Uterus (tissue), 4 donors: ENCODE measurements at places on chromosomes 16 and 17.

DNA sequence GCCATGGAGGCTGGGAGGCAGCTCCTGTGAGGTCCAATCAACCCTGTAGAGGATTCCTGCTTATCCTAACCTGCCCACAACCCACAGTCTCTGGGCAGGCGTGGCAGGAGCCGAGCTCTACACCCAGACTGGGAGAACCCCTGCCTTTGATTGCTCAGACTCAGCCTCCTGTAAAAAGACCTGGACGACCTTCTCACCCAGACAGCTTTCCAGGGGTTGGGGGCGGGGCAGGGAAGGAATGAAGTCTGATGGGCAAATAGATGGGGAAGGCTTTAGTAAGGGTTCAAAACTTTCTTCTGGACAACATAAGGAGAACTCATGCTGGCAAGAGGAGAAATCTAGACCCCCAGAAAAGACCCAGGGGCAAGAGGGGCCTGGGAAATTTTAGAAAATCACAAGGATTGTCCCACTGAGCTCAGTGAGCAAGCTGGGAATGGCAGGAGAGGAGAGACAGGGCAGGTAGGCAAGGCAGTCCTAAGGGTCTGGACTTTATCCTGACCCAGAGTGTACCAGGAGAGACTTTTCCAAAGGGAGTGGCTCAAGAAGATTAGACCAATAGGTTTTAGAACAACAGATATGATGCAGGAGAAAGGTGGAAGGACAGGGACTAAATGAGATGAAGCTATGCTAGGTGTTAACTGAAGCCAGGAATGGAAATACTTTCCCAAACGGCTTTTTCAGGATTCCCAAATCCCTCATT, 70.8 kb downstream of the TMEM132E start:
- no peak overlapping the region for H3K27ac ChIP-seq
- no peaks in the 10 kb centered on the region for H3K4me1 ChIP-seq
- no peak for DNase-seq
- H3K36me3 ChIP-seq, result no peaks in the 10 kb centered on the region
- H3K4me3 ChIP-seq, result no peak overlapping the region
- no peaks in the 10 kb centered on the region for H3K27me3 ChIP-seq

DNA sequence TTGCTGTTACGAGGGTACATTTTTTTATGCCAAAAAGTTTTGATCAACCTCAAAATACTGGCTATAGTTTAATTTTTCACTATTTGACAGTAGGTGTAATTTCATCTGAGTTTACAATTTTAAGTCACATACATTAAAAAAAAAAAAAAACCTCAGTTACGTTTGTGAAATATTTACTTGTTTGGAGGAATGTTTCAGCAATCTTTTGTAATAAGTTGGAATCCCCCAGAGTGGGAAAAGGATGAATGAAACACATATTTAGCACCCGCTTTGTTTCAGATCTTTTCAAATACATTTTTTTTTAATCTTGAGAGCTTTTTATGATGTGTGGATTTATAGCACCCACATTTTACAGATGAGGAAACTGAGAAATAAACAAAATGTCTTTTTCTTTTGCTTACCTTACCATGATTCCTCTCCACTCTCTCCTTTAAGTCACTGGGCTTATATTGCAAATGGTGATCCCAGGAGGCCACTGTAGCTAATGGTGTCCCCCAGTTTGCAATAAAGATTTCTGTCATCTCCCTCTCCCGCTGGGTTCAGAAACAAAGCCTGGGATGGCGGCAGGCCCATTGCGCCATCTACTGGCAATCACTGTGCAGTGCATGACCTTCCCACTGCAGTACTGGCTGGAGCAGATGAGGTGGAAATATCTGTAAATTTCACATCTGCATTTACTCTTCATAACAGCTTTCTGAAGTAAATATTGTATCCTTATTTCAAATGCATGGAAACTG, 27.7 kb downstream of the TBC1D3B start:
- H3K36me3 ChIP-seq, result no peaks in the 10 kb centered on the region
- H3K4me1 ChIP-seq, result no peaks in the 10 kb centered on the region
- DNase-seq, result peak; percentile 57
- H3K27ac ChIP-seq, result no peak overlapping the region
- H3K27me3 ChIP-seq, result no peaks in the 10 kb centered on the region

- H3K27me3 ChIP-seq, result no peaks in the 10 kb centered on the region
- no peak for DNase-seq
- H3K36me3 ChIP-seq, result no peaks in the 10 kb centered on the region
- H3K4me1 ChIP-seq, result no peaks in the 10 kb centered on the region
- no peak overlapping the region for H3K27ac ChIP-seq
- H3K4me3 ChIP-seq, result no peak overlapping the region
Measured at GRCh38 chr17:34926661-34927060, 34.6 kb downstream of the CCT6B start.

DNA sequence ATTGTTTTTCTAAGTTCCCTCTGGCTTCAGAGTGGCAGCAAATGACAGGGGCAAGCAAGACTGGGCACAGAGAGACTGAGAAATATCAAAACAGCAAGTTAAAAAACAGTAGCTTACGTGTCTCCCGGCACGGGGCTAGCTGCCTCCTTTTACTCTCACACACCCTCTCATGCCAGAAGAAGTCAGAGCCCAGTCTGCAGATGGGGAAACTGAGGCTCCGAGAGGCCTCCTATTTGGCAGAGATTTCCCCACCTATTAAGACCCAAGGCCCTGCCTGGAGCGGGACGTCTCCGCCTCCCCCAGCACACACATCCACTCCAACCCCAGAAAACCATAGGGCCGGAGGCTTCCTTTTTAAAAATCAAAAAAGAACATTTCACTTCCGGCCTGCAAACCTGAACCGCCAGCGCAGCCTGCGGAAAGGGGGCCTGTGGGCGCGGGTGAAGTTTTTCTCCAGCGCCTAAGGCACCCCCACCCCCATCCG, 832 bp downstream of the CARHSP1 start:
- no peaks in the 10 kb centered on the region for H3K4me1 ChIP-seq
- peak overlapping the region; percentile 86 for H3K27ac ChIP-seq
- no peaks in the 10 kb centered on the region for H3K36me3 ChIP-seq
- peak overlapping the region; percentile 46 for H3K4me3 ChIP-seq
- H3K27me3 ChIP-seq, result no peaks in the 10 kb centered on the region

DNA sequence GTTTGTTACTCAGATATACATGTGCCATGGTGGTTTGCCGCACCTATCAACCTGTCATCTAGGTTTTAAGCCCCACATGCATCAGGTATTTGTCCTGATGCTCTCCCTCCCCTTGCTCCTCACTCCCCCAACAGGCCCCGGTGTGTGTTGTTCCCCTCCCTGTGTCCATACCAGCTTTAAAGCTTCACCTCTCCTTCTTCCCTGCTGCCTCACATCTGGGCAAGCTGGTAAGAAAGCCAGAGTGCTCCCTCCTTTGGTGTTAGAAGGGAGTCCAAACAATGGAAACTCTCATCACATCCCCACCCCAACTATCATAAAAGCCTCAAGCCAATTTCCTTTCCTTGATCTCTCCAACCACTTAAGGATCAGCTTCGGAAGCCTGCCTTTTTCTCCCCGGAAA, 1115.6 kb upstream of the GOT2 start:
- no peak overlapping the region for H3K27ac ChIP-seq
- no peaks in the 10 kb centered on the region for H3K36me3 ChIP-seq
- no peaks in the 10 kb centered on the region for H3K4me1 ChIP-seq
- H3K4me3 ChIP-seq, result no peak overlapping the region

DNA sequence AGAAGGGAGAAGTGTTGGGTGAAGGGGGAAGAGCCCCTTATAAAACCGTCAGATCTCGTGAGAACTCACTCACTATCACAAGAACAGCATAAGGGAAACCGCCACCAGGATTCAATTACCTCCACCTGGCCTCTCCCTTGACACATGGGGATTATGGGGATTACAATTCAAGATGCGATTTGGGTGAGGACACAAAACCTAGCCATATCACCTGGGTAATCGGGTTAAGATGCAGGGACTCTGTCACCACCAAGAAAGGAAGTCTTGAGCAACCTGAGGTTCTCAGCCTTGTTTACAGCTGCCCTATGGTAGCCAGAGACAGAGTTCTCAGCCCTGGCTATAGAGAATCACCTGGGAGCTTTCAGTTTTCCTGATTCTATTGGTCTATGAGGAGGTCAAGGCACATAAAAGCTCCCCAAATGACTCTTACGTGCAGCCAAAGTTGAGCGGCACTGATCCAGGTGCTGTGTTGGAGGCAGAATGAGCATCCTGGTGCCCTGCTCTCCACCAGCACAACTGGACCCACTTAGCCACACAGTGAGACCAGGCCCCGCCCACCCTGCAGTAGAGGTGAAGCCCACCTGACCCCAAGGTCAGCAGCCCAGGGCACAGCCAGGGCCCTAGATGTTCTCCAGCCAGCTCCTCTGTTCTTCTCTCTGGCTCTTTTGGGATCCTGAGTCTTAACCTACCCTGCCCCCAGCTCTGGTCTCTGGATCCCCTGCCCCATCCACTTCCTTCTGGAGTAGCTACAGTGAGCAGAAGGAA, 138.5 kb upstream of the CDH5 start:
- H3K36me3 ChIP-seq, result no peaks in the 10 kb centered on the region
- no peak overlapping the region for H3K4me3 ChIP-seq
- H3K27me3 ChIP-seq, result no peaks in the 10 kb centered on the region

DNA sequence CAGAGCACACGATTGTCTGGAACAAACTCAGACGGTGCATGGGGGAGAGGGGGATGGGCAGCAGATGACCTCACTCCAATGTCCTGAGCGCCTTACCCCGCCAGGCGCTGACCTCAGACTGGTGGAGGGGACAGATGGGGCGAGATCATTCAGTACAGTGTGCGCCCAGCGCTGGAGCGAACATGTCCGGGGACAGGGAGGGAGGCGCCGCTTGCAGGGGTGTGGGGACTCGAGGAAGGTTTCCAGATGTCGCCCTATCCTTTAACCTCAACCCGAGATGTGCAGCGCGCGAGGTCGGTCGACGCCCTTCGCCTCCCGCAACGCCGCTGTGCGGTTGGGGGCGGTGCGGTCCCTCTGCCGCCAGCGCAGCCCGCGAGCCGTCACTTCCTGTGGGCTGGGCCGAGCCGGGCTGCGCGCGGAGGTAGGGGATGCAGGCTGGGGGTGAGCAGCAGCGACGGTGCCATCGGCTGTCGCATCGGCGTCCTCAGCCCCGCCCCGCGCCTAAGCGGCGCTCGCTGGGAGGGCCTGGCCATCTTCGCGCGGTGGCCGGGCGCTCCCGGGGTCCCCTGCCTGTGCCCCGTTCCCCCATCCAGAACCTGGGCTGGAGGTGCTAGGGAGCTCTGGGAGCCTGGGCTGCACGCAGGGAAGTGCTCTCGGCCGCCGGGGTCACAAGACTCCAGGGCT, 5.3 kb upstream of the CDR2L start:
- H3K27ac ChIP-seq, result peak overlapping the region; percentile 75
- peak overlapping the region; percentile 49 for H3K4me3 ChIP-seq
- H3K27me3 ChIP-seq, result no peaks in the 10 kb centered on the region
- DNase-seq, result peak; percentile 69
- H3K36me3 ChIP-seq, result no peaks in the 10 kb centered on the region

GRCh38 chr16:26019381-26020242, 327.9 kb downstream of the HS3ST4 start:
- H3K27me3 ChIP-seq, result no peaks in the 10 kb centered on the region
- H3K36me3 ChIP-seq, result no peaks in the 10 kb centered on the region
- no peak overlapping the region for H3K4me3 ChIP-seq
- no peaks in the 10 kb centered on the region for H3K4me1 ChIP-seq

DNA sequence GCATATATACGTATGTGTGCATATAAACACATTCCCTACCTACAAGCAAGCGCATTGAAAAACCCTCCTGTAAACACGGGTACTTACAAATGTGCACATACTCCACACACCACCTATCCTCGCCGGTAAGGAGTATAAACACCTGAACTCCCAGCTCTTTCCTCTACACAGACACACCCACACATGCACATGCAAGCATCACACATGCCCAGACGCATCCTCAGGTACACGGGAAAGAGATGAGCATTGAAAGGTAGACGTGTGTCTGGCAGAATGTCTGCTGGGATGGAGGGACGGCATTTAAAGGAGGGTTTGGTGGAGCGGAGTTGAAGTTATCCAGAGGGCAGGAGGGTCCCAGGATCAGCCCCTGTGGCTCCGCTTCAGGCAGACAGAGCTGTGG, 4.7 kb upstream of the SMTNL2 start:
- no peak for DNase-seq
- no peak overlapping the region for H3K27ac ChIP-seq
- no peaks in the 10 kb centered on the region for H3K27me3 ChIP-seq
- H3K4me1 ChIP-seq, result no peaks in the 10 kb centered on the region
- H3K36me3 ChIP-seq, result no peaks in the 10 kb centered on the region

GRCh38 chr16:49914657-49915056, 58.7 kb upstream of the ZNF423 start:
- no peak overlapping the region for H3K4me3 ChIP-seq
- H3K27ac ChIP-seq, result no peak overlapping the region
- no peak for DNase-seq
- H3K4me1 ChIP-seq, result no peaks in the 10 kb centered on the region
- H3K36me3 ChIP-seq, result no peaks in the 10 kb centered on the region
- no peaks in the 10 kb centered on the region for H3K27me3 ChIP-seq

GRCh38 chr17:50517504-50518383, 9.5 kb downstream of the MYCBPAP start:
- no peak overlapping the region for H3K4me3 ChIP-seq
- H3K27me3 ChIP-seq, result no peaks in the 10 kb centered on the region
- no peak for DNase-seq
